ENCODE measurements at places on chromosomes 2 and 18.

DNA sequence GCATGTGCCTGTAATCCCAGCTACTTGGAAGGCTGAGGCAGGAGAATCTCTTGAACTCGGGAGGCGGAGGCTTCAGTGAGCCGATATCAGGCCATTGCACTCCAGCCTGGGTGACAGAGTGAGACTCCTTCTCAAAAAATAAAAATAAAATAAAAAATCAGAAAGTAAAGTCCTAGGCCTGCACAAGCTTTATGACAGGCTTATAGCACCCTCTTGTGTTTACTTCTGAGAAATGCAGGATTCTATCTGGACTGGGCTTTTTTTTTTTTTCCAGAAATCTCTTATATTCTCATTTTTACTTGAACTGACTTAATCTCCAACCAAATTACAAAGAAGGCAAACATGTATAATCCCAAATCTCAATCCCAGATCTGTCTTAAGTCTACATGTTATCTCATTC is 26.1 kb upstream of the REG3G start:
- peak; percentile 27 for DNase-seq

DNA sequence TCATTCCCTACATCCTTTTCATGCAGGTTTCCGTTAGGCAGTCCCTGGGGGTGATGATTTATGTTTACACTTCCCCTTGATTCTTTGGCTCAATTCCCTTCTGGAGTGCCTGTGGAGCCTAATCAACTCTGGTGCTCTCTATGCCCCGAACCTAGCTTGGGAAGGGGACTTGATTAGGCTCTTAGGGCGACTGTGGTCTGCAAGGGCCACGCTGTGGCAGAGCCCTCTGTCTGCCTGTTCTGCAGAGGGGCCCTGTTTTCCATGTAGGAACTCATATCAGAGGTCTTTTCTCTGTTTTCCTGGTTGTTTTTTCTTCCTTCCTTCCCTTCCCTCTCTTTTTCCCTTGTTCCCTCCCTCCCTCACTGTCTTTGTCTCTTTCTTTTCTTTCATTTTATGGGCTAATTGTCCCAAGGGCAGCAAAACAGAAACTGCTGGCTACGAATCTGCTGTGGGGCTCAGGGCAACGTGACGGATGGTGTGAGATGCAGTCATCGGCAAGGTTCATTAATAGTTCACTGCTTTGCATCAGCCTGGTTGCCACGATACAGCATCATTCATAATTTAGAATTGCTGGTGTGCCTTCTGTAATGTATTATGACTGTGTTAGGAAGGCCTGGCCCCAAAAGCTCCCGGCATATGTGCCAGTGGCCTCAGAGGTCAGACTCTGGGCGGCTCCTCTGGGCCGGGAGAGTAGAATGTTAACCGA is 134.5 kb downstream of the NAPG start:
- no peak for DNase-seq

DNA sequence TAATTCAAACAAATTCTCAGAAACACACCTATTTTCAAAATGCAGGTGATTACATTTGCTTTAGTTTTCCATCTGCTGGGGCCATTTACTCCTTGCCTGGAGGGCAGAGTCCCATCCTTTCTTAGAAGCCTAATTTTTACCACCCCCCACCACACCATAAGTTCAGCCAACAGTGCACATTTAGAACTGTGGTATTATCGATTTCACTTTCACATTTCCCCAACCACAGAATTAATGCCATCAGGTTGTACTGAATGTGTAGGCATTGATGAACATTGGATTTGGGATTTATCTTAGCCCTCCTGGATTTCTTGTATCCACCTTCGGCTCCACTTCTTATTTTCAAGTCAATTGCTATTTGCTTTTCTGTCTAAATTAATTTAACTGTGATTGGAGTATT is 4.5 kb downstream of the SCYGR3 start:
- peak; percentile 5 for DNase-seq

- no peak for DNase-seq
Observed at GRCh38 chr2:24579053-24579803, 88.2 kb downstream of the NCOA1 start.

DNA sequence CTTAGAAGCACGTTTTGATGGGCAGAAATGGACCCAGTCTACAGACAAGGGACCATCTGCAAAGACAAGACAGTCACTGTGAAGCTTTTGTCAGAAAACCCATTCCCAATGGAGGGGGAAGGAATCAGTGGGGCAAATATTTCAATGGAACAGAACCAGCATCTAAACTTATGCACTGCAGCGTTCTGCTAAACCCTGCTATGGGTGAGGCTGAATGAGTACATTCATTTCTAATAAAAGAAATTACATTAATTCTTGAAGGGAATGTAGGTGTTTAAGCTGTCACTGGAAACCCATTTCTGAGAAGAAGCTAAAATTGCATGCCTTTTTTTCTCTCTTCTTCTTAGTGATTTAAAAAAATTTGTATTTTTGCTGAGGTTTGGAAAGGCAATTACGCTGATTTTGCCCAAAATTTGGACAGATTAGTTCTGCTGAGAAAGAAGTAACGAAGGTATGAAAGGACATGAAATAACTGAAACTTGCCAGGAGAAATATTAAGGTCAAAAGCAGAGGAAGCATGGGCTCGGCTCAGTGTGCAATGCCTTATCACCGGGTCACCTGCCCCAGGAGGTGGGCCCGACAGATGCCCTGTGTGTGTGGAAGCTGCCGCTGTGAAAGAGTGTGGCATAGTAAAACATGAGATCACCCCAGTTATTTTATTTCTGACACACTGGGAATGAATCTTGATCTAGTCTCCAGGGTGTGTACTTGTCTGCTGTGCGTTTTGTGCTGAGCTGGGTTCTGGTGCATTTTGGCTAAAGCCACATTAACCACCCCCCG is 24.2 kb downstream of the SH3RF3 start:
- no peak for DNase-seq

DNA sequence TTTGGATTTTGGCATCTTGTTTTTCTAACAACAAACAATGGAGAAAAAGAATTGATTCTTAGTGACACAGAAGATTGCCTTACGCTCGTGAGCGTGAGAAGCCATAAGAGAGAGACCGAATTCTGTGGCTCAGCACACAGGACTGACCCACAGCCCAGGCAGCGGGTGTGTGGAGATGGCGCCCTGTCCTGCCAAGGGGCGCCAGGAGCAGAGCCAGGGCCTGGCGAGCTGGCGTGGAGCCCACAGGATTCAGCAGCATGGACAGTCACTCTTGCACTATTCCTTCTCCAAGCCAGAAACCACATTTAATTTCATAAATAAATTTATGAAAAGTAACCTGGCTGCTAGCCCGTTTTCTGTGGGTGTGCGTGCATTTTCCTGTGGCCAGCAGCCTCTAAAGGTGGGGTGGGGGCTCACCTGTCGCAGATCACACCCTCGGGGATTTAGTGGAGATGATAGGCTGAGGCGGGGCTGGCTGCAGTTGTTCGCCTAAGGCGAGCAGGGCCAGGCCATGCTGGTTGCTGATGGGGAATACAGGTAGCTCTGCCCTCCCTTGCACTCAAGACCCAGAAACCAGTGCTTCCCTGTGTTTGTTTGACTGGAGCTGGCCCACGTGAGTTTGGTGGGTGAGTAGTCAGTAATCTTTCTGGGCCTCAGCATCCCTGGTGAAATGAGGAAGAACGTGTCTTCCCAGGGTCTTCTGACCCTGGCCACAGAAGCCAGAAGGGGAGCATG is 46.2 kb downstream of the FAM168B start:
- DNase-seq: no peak

DNA sequence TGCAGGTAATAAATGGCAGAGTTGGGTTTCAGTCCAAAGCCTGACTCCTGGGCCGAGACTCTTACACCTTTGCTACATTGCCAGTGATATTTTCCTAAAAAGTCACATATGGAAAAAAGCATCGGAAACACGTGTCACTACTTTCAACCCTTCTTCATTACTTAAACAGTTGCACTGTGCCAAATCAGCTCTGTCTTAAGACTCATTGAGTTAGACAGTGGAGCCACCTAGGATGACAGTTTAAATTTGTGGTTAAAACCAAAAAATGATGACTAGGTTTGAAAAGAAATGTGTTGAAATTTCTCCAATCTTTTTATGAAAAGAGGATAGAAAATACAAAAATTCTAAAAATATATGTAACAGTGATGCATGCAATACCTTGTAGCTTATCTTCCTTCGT is 97.5 kb downstream of the TMEM247 start:
- DNase-seq: no peak

DNA sequence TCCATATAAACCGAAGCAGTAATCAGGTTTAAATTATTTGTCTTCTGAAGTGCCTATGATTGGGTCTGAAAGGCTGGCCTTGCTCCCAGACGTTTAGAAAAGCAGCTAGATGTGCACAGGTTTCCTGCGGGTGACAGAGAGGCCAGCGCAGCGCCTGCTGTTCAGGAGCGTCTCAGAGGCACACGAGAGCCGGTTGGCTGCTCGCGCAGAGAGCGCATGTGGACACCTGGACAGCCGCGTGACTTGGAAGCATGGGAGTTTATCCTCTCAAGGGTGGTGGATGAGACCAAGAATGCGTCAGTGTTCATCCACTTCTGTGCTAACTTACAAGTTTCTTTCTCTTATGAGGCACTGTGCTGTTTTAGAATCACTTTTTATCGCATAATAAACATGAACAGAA is 303.7 kb downstream of the PTGR3 start:
- DNase-seq: no peak

DNA sequence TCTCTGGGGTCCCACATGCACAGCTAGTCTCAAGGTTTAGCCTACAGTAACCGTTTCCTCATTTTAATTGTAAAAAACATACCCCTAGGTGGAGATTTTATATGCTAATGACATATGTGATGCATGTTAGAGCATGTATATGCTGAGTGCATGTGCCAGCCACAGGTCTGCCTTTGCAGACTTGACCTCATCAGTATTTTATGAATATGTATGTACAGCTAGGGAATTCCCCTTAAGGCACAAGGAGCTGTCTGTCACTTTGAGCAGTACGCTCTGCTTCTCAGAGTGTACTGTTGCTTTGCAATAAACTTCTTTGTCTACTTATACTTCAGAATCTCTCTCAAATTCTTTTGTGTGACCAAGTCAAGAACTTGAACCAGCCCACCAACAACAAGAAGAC is 131.2 kb upstream of the ERBB4 start:
- DNase-seq: no peak

- no peak for DNase-seq
Observed at GRCh38 chr2:174878537-174879147, 114.4 kb upstream of the CHRNA1 start.

GRCh38 chr2:232345251-232345650 is 33.3 kb upstream of the ALPP start:
- DNase-seq: no peak

GRCh38 chr2:202317080-202317857 is 51.7 kb downstream of the NOP58 start:
- DNase-seq: no peak
